Suprapubic skin (tissue), 4 donors: ENCODE measurements at places on chromosomes 4 and X.
A peak's percentile ranks its signal among the peaks of the same experiment; 100 is the strongest.

- no peak for DNase-seq
Observed at GRCh38 chrX:106932960-106933537, 12.8 kb downstream of the CLDN2 start.

DNA sequence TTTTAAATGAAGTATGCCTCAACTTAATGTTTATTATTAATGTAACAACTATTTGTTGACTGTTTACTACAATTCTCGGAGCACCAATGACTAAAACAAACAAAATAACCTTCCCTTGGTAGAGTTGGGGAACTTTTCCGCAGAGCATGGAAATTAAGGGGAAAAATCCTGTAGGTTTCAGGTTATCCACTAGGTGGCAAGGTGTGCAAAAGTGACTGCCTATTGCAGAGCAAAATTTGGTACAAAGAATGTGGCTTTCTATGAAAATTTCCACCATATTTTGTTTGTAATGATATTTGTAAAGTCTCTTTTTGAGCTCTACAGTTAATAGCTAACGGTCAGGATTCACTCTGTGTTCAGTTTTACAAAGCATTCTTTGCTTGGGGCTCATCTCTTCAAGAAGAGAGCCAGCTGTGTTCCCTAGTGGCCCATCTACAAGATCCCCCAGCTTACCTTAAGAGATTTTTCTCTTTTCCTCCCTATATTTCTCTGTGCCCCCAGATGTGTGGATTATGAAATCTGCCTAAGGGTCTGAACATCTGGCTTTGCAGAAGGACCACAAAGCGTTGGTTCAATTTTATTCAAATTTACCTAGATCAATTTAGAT is 61.1 kb downstream of the FBXO8 start:
- no peak for DNase-seq

GRCh38 chr4:18961266-18961665 is 939.7 kb upstream of the LCORL start:
- no peak for DNase-seq

- no peak for DNase-seq
Observed at GRCh38 chr4:151228189-151229119, 48.5 kb upstream of the PRSS48 start.

- DNase-seq, result no peak
Observed at GRCh38 chr4:25926462-25926861, 12.4 kb downstream of the SMIM20 start.

DNA sequence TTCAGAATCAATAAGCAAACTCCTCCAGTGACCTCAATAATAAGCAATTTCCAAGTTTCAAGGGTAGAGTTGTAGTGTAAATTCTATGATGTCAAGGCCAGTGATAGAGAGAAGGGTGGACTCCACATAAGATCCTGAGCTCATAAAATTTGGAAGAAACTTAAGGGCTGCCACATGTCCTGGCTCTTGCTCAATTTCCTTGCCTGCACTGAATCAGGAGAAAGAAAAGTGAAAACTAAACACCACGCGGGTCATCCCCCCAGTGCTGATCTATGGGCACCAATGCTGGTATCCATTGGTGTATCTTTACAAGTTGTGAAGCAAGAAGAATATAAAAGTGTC is 392.0 kb upstream of the INTU start:
- DNase-seq, result no peak

- no peak for DNase-seq
Observed at GRCh38 chr4:602559-602942, 22.8 kb upstream of the PDE6B start.

GRCh38 chr4:148514581-148514980 is 72.4 kb upstream of the NR3C2 start:
- no peak for DNase-seq

- no peak for DNase-seq
Observed at GRCh38 chr4:80578001-80578400, 242.5 kb downstream of the CFAP299 start.

- no peak for DNase-seq
Observed at GRCh38 chr4:138910195-138910913, 105.2 kb upstream of the NOCT start.

GRCh38 chr4:163191999-163192398 is 25.3 kb upstream of the NAF1 start:
- DNase-seq, result no peak

- DNase-seq, result no peak
Observed at GRCh38 chr4:7691061-7691460, 248.6 kb downstream of the AFAP1 start.

DNA sequence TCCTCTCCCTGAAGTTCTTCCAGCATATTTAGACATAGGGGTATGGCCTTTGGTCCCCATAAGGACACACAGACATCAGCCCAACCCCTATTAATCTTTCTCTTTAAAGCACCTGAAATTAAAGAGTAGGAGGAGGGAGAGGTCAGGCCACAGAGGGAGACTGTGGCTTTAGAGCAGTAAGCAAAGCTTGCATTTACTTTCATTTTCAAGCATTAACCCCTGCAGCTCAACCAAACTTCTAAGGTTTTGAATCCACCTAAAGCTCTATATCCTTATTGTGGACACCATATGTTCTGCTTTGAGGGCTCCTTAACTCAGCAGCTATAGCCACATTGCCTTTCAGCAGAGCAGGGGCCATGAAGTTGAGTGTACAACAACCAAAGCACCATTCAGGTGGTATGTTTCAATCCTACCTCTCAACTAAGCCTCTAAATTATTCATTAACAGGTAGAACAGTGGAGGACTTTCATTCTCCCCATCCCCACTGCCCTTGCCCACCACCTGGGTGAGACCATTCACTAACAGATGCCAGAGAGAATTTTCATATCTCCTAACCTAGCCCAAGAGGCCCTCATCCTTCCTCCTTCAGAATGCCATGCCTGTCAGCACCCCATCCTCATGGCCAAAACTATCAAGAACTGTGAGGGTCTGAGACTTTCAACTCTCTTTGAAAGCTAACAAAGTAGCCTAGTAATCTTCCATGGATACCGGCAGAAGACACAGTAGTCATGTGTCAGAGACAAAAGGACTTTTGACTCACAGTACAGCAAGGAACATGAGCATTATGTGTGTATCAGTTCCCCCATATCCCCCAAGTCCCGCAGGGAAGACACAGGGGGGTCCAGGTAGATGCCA is 20.8 kb downstream of the LIN54 start:
- DNase-seq, result no peak

GRCh38 chr4:73704314-73705055 is 35.9 kb upstream of the CXCL8 start:
- no peak for DNase-seq

- DNase-seq, result peak; percentile 64
Observed at GRCh38 chrX:15269618-15270521, at the start of gene ASB9. ASB9 (minus strand) TSS chrX:15270083; CDS start chrX:15269874, 209 bp downstream.

- no peak for DNase-seq
Observed at GRCh38 chr4:183172881-183173280, 73.8 kb downstream of the WWC2 start.

DNA sequence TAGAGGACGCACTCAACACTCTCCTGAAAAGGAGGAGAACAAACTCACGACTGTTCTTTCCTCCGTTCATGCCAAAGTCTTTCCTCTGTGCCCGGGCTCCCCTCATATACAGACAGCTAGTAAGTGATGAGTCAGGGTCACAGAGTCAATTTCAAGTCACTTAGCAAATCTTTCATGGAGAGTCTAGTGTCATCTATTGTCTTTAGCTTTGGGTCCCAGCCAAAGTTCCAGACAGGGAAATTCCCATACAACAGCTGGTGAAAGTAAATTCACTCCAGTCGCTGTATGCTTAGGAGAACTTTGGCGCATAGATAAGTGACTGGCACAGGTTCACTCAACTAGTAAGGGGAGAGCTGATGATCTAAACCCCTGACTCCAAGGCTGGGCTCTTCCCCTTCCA is 226.5 kb downstream of the MID1 start:
- no peak for DNase-seq

GRCh38 chr4:38743866-38744265 is 38.9 kb downstream of the TLR10 start:
- no peak for DNase-seq

GRCh38 chr4:40548256-40548655 is 81.4 kb downstream of the RBM47 start:
- DNase-seq, result no peak

DNA sequence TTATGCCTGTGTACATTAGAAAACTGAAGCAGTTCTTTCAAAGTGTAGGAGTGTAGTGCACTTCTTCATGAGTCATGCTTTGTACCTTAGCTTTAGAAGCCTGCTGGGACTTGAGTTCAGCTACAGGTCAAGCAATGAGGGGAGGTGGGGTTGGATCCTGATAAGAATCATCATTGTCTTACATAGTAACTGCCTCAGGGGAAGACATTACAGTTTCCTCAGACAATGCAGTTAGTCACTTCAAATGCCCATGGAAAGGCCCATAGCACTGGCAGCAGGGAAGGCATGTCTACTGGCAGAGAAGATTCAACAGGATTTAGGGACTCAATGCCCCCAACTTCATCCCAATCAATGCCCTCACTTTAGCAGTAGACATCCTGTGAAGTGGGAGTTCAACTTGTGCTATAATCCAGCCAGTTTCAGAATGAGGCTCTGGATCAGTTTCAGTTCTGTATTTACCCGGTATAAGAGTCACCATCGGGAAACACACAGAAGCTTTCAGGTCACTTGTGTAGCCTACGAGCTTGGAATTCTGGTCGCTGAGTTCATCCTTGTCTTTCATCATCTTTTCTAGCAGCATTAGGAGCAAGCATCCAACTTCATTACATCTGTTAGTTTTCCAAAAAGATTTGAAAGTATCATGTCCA is 1216.5 kb downstream of the RAPGEF2 start:
- no peak for DNase-seq

GRCh38 chr4:84681486-84682274 is 98.8 kb downstream of the CDS1 start:
- no peak for DNase-seq

GRCh38 chr4:152581536-152582160 is 45.8 kb upstream of the FBXW7 start:
- no peak for DNase-seq

GRCh38 chr4:7337196-7338058 is 97.3 kb downstream of the PSAPL1 start:
- no peak for DNase-seq

DNA sequence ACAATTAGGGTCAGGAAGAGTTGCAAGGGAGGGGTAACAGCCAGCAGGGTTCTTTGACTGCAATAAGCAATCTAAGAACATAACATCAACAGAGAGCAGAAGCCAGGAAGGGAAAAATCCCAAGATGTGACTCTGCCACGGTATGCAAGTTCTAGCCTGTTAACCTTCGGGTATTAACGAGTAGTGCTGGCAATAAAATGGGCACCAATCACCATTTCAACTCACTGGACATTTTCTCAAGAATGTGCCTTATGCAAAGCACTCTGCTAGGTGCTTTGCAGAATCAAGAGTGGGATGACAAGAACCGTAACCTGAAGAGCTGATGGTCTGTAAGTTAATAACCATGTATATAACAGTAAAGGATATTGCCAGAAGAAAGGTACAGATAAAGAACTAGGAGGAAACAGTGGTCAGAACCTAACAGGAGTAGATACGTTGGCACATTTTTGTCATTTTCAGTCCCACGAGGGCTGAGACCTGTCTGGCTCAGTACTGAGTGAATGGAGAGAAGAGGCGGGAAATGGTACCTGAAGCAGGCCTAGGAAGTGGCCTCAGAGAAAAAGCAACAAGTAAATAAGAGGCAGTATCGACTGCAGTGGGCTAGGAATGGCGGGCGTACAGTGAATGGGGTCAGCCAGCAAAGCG is 2.7 kb downstream of the ELOVL6 start:
- DNase-seq, result no peak

- DNase-seq, result no peak
Observed at GRCh38 chrX:151806967-151807540, 72.5 kb downstream of the CNGA2 start.

DNA sequence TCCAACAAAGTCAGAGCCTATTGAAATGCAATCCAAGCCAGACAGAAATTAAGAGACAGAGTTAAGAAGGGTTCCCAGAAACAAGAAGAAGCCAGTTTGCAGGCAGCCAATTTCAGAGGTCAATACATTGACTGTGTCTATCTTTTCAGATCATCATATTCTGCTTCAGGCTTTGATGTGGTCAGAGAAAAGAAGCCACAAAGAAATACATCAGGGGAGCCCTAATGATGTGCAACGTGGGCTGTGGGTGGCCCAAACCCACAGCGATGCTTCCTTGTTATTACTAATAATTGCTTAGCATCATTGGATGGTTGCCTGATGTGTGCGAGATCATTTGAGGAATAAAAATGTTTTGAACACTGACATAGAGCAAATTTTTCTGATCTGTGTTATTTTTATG is 99.0 kb upstream of the DUSP21 start:
- DNase-seq, result no peak

GRCh38 chr4:57234252-57234775 is 124.1 kb upstream of the IGFBP7 start:
- no peak for DNase-seq

- peak; percentile 90 for DNase-seq
Observed at GRCh38 chrX:15789979-15790768, at the start of gene ZRSR2. ZRSR2 (plus strand) TSS chrX:15790484; CDS start chrX:15790496, 12 bp downstream.

DNA sequence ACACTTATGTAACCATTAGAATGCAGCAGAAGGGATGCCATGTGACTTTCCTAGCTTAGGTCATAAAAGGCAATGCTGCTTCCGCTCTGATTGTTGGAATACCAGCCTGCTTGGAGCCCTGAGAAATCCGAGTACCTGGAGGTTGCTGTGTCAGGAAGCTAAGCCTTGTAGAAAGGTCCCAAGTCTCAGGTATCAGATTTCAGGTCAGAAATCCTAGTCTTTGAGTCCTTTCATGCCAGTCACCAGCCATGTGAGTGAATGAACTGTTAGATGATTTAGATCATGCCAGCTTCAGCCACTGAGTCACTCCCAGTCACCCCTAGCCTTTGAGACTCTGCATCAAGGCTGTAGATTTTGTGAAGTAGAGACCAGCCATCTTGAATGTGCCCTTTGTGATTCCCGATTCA is 23.5 kb downstream of the RAP1GDS1 start:
- no peak for DNase-seq

GRCh38 chr4:93730251-93730650 is 98.3 kb upstream of the ATOH1 start:
- no peak for DNase-seq

DNA sequence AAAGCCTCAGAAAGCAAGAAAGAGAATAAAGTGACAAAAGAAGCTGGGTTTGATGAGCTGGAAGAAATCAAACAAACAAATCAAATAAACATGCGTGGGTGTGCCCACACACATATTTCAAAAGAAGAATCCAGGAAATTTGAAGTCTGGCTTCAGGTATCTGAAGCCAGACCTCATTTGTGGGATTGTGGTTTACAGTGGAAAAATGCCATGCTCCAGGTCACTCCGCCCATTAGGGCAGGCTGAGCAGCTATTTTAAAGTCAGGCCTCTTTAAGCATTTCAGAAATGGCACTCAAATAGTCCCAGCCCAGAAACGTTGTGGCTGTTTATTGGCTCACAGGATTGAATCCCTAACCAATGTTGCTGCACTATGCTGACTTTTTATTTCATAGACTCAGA is 226.1 kb upstream of the F9 start:
- DNase-seq, result no peak
